ENCODE measurements at places on chromosomes 1 and 21.

DNA sequence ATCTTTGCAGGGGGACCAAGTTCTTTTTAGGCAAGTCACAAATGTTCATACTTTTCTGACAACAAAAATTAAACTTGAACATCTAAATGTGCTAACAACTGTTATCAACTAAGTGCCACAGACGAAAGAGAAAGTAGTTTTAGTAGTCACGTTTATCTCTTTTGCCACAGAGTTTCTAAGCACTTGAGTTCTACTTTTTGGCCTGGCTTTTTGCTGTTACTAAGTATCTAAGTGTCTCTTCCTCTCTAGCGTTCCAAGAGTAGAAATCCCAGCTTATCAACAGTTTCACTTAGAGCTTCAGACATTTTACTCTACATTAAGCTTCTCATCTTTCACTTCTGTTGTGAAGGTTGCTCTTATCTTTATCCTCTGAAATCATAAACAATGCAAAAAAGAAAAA lies 34.2 kb downstream of the GATAD2B start:
- DNase-seq, result no peak

DNA sequence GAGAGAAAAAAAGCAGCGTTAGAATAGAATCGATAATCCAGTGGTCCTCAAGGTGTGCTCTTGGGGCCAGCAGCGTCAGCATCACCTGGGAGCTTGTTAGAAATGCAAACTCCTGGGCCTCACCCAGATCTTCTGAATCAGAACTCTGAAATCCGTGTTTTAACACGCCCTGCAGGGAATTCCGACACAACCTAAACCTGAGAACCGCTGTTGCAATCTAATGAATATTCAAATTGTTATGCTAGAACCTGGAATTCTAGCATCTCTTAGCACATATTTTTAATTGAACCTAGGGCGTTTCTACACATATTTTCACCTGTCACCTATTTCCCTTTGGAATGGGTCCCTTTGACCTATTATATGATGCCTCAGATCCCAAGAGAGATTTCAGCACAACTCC lies 175.7 kb downstream of the PSMG1 start:
- DNase-seq, result no peak

- DNase-seq, result no peak
Measured at GRCh38 chr1:103525114-103525606, 339 bp upstream of the RNPC3 start.

- DNase-seq, result no peak
Measured at GRCh38 chr1:8047686-8048445, 21.8 kb upstream of the ERRFI1 start.

DNA sequence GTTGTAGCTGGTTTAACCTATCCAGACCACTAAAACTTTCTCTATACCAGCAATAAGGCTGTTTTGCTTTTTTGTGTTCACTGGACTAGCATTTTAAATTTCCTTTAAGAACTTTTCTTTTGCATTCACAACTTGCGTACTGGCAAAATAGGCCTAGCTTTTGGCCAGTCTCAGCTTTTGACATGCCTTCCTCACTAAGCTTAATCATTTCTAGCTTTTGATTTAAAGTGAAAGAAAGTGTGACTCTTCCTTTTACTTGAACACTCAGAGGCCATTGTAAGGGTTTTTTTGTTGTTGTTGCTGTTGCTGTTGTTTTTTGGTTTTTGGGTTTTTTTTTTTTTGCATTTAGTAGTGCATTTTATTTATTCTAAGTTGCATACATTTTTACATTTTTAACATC lies 15.2 kb downstream of the RPAP2 start:
- DNase-seq, result no peak

GRCh38 chr1:238476841-238477240 lies 586.1 kb upstream of the ZP4 start:
- DNase-seq, result no peak

- DNase-seq, result no peak
Measured at GRCh38 chr21:25700741-25701140, 34.0 kb downstream of the ATP5PF start.

GRCh38 chr1:18234790-18235242 lies 127.2 kb downstream of the IGSF21 start:
- no peak for DNase-seq

- DNase-seq, result peak; percentile 39
Measured at GRCh38 chr1:39639305-39640130, at the start of gene HEYL. HEYL (minus strand) TSS chr1:39639643; CDS start chr1:39639625, 18 bp downstream.
